ENCODE measurements at places on chromosomes 2 and 18.

GRCh38 chr18:23556145-23556780, 30.0 kb downstream of the NPC1 start:
- DNase-seq: no peak

DNA sequence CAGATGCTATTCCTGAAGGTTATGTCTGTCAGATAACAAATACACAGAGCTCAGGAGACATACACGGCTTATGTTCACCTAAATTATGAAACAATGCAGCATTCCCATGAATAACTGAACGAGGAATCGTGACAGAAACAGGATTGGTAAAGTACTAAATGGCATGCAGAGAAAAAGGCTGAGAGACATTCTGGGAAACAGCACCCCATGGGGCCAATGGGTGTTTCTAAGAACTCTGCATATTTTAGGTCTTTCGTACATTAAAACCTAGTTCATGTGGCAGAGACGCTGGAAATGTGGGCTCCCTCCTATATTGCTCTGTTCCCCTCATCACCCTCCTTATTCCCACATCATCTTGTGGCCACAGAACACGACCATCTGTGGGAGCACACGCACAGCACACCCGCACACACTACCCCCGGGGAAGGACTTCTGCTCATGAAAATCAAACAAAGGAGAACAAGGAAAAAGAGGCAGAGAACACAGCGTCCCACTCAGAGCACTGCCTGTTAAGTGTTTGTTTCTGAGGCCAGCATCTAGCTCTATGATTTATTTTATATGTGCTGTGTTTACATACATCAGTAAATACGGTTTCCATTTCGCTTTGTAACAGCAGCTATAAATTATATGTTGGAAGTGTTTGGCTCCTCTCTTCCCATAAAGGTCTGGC, 143.6 kb downstream of the AFF3 start:
- DNase-seq: no peak

GRCh38 chr2:177689623-177690022, 297.1 kb downstream of the AGPS start:
- no peak for DNase-seq

DNA sequence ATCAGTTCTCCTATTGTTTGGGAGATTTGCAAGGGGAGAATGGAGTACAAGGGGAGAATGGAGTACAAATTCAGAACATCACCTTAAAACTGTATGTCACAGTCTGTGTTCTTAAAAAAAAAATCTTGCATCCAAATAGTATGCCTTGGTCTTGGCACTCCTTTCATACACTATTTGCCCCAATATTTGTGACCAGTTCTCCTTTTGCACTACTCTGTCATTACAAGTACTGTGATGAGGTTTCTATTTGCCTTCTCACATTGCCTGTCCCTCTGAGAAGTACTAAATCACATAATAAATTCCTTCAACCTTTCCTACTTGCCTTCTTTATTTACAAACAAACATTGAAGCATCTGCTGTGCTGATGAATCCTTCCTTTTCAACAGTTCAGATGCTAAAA, 36.0 kb upstream of the NCK2 start:
- no peak for DNase-seq

DNA sequence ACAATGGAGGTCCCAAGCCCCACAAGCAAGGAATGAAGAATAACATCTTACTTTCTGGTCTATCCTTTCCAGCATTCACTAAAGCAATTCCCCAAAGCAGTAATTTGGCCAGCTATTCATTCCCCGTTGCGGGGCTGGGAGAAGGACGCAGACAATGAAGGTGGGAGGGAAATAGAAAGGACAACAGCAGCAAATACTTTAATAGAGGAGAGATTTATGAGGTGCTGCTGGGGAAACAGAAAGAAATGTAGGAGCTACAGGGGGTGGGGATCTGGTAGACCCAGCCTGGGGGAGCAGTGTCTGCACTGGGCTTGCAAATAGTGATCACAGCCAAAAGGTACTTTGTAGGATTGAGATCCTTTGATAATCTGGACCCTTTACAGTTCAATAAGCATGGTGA, 13.9 kb upstream of the ATL2 start:
- DNase-seq: no peak

DNA sequence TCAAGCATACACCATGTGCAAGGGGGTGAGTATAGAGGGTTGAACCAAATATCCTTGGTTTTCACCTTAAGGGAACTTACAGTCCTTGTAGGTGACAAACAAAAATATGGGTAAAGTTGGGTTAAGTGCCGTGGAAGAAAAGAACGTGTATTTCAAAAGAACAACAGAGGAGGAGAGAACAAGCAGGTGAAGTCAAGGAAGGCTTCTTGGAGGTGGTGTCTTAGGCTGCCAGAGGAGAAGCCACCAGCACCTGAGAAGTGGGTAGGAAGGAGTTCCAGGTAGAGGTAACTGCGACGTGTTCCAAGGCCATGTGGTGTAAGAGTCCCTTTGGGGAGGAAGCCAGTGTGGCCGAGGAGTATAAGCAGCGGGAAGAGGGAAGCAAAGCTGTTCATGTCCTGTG, 27.2 kb downstream of the CABLES1 start:
- DNase-seq: no peak

GRCh38 chr2:29617351-29617750, 304.0 kb downstream of the ALK start:
- DNase-seq: no peak

GRCh38 chr2:217086038-217086522, 226.2 kb upstream of the TNP1 start:
- peak; percentile 49 for DNase-seq

DNA sequence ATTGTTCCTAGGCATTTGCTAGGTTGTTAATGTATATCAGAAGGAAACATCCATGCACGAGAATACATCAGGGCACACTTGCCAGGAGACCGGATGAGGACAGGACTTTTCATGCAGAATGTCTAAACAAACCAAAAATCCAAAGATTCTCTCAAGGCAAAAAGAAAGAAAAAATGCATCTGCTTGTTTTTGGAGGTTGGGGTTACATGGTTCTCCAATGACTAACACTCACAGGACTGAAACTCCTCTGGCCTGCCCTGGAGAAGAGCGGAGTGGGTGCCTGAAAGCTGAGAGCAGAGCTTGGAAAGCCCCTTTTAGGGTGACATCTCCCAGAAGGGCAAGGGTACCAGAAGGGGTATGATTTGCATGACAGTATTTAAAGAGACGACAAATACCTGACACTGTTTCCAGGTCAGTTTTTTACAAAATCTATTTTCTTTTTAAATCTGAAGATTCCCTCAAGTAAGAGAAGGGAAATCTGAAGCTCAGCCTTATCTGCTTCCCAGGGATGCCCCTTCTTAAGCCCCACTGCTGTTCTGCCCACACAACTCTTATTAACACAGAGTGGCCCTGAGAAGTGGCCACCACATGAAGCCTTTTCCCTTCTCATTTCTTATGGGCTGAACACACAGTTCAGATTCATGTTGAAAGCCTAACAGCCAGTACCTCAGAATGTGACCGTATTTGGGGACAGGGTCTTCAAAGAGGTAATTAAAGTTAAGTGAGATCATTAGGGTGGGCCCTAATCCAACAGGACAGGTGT, 216.4 kb downstream of the STK39 start:
- DNase-seq: no peak

DNA sequence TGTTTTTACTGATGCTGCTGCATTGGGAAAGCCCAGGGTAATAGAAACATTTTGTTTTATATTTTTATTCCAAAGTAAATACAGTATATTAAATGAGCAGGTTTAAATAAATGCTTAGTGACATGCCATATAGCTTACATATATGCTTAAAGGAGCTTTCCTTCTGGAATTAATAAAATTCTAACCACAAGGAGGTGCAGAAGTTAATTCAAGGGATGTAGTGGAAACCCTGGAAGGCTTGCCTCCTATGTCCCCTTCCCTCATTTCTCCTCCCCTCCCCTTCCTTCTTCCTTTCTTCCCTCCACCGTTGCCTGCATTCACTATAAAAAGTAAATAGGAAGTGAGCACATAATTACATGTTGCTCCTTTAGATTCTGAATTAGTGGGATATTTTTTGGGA, 96.3 kb downstream of the UBE2E3 start:
- no peak for DNase-seq

- DNase-seq: no peak
Observed at GRCh38 chr2:75500633-75501032, 60.1 kb downstream of the EVA1A start.

DNA sequence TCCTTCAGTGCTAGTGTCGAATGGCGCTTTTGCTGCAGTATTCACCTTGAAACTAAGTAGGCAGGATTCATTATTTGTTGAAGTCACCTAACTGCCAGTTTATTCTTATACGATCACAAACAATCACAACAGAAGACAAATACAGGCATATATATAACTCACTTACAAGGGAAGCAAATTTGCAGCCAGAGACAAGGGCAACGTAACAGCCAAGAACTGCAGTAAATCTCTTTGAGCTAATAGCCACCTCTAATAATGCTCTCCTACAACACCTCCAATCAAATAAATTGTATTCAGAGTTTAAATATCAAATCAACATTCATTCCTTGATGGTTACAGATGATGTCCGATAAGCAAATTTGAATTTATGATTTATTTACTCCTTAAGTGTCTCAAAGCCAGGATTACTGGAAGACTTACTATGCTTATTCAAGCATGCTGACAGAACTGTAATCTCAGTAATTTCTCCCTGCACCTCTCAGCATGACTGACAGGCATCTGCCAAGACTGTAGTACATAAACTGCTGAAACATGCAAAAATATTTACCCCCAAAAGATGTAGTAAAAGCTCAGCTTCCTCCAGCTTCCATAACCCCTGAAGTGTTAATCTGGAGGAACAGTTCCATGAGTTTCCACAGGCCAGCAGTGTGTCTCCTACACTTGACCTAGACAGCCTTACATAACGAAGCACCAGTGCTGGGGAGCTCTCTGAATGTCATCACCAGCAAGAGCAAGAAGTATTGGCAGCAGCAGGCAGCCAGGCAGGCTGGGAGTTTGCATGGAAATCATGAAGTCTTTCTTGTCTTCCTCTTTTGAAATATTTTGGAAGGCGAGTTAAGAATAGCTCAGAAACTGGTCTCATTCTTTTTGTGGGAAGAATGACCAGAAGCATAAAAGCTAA, 20.9 kb upstream of the SCN1A start:
- DNase-seq: no peak

GRCh38 chr2:7837237-7837760, 844.6 kb upstream of the ID2 start:
- no peak for DNase-seq

DNA sequence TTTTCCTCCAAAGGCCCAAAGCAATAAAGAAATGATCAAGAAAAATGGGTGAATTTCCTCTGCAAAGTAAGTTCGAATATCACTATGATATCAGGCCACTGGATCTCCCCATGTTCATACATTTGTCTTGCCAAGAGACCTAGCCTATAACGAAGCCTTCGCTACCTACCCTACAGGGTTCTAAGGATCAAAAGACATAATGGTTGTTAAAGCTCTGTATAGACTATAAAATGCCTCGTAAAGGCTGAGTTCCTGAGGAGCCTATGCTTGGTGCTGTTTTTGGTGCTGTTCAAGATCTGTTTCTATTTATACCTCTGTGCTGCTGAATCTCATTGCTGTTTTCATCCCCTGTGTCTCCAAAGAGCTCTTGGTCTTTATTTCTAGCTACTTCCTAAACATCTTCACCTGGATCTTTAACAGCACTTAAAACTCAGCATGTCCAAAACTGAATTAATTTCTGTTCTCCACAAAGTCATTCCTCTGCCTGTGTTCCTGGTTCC, 254.4 kb upstream of the CHAC2 start:
- no peak for DNase-seq

DNA sequence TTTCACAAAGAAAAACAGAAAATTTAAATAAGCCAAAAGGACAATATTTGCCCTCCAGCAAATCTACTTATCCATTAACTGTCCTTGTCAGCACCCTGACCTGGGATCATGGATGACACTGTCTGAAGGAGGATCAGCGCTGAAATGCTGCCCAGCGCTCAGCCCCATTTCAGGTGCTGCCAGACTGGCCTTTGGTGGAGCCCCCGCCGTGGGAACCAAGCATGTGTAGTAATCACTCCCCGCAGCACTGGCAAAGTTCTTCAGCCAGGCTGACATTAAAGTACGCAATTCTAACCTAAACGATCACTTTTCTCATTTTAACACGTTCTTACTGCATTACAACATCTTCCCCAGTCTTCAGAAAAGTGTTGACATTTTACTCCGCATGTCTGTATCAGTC, 108.6 kb upstream of the GPC1 start:
- DNase-seq: no peak

DNA sequence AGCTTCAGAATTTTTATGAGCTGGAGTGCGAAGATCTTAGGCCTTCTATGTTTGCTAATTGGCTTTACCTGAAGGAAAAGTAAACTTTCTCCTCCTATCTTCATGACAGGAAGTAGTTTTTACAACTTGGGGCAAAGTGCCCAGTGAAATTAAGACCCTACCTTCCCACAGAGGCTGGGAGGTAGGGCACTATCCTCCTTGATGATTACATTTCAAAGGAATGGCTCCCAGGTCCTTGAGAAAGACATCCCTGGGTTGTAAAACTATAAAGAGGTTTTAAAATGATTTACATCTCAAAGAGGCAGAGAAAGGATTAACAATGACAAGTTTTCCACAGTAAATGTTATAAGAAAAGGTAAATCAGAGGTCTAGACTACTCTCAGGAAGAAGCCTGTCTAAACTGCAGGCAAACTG, 155.8 kb downstream of the CDH7 start:
- DNase-seq: no peak

DNA sequence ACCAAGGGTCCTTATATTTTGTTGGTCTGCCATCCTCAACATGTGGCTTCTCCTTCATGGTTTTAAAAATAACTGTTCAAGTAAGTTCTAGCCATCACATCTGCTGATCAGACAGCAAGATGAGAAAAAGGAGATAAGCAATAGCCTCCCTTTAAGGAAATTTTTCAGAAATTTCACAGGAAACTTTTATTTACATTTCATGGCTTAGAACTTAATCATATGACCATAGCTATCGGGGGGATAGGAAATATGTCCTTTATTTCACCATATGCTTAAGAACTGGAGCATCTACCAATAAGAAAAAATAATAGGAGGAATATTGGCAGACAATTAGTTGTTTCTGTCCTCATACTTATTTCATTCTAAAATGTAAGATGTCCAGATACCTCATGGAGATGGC, 16.2 kb downstream of the ATF2 start:
- no peak for DNase-seq

DNA sequence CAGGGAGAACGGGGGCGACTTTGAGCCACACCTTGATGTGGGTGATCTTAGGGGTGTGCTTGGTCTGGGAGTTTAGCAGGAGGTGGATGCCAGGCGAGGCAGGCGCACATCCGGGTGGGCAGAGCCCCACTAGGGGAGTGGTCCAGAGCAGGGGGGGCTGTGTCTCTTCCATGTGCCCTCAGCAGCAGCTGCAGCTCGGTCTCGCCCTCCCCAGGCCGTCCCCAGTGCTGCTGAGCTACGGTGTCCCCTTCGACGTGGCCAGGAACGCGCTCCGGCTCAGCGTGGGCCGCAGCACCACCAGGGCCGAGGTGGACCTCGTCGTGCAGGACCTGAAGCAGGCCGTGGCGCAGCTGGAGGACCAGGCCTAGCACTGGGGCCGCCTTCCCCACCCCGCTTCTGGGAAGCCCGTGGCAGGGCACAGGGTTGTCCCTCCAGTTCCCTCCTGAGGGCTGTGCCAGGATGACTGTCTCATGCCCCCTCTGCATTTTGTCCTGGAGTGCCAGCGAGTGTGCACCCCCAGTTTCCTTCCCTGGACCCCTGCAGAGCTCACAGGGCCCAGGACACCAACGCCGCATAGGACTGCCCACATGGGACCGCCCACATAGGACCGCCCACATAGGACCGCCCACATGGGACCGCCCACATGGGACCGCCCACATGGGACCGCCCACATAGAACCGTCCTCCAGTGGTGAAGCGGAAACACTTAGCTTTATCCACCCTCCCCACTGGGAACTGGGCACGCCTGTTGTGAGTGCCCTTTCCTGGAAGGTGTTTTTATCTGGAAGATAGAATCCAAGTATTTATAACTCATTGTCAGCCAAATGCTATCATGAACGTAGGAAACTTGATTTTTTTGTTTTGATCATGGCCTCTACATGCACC, 1.9 kb upstream of the ESPNL start:
- no peak for DNase-seq
